CD8-positive, alpha-beta T cell (primary cell): ENCODE measurements at places on chromosomes 2 and 18.

DNA sequence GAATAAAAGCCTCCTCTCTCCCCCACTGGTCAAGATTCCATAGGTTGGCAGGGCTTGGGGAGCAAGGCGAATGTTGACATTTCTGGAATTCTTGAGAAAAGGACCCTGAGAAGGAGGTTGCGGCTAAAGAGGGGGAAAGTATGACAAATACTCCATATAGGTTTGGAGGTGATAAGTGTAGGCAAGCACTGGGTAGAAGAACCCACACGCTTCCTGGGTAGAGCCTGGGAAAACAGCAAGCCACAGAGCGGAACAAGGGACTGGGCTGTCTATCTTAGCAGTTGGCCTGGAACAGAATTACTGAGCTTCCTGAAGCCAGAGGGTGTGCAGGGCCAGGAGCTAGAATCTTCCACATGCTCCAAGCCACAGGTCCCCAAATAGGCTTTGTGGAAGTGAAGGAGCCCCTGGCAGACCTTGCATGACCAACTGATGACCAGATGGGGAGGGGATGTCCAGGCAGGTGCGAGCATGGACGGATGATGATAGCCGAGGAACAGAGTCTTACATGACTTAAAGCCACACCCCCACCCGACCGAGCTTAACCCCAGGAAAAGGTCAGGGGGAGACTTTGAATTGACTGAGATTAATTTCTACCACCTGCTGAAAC lies 9.9 kb downstream of the PRKAG3 start:
- DNase-seq = no peak

- no peak for DNase-seq
Observed at GRCh38 chr2:4140281-4140970, 437.1 kb downstream of the DCDC2C start.

- DNase-seq = peak; percentile 29
Observed at GRCh38 chr18:9091066-9091476, 11.4 kb upstream of the NDUFV2 start.

DNA sequence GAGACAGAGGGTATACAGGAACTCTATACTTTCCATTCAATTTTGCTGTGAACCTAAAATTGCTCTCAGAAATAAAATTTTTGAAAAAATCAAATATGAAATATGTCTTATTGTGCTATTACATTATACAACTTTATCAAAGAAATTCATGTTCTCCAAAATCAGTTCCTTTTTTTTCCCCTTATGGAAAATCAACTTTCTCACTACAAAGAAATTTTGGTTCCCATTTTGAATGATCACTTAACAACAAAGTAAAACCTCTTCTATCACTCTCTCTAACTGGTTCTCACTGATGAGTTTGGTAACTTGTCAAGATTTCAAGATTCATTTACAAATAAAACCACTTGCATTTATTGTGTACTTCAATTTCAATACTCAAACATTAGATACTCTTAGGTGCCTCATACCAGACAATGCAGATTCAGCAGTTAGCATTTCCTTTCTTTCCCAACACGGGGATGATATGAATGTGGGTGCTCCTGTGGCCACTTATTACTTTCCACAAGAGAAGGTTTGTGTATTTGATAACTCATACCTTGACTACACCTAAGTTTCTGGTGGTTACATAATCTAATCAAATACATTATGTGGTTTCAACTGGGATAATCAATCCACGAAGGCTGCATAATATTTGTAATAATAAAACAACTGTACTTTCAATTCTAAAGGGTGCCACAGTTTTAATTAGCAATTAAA lies 6.4 kb downstream of the PSME4 start:
- DNase-seq = no peak
